Activated CD4-positive, alpha-beta memory T cell treated with anti-CD3 and anti-CD28 coated beads, Interleukin-2, amount 10 ng/mL, durations not matched to agents 7 days and 5 days (primary cell): ENCODE measurements at places on chromosomes 7 and 10. TPM values are rescaled to one million over a fixed set of nuclear protein-coding genes. Genes with fewer than 3 reads are reported as not detected.

DNA sequence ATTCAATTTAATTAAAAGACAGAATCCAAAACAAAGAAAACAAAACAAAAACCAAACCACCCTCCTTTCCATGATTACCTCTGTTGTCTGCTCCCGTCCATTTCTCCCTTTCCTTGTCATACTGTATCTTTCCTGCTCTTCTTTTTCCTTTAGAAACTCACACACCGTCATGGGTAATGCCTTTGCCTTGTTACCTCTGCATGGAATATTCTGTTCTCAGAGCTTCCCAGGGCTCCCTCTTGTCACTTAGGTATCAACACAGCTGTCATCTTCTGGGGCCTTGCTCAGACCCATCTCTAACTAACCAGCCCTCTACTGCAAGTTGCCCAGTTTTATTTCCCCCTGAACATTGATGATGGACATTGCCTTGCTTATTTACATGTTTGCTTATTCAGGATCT, 30.2 kb upstream of the GIMAP8 start:
- H3K36me3 ChIP-seq, result no peaks in the 10 kb centered on the region
- peaks cover 6% of the 10 kb centered on the region for H3K27me3 ChIP-seq
- no peak for DNase-seq
- H3K27ac ChIP-seq, result no peak overlapping the region

DNA sequence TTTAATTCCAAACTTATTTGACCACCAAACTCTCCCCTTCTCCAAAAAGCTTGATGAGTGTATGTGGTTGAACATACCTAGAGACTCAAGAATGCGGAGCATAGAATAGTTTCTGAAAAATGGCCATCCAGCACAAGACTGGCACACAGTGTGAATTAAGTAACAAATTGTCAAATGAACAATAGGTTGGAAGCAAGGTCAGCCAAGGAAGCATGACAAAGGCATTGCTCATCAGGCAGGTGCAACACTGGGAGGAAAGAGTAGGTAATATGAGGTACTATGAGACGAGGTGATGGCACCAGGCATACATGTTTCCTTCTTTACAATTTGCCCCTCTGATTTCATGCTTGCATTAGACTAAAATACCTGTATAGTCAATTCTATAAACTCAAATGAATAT, 73.7 kb downstream of the DKK1 start:
- no peak overlapping the region for H3K27ac ChIP-seq
- no peaks in the 10 kb centered on the region for H3K27me3 ChIP-seq
- H3K4me1 ChIP-seq, result no peaks in the 10 kb centered on the region
- no peak overlapping the region for H3K4me3 ChIP-seq
- H3K36me3 ChIP-seq, result no peaks in the 10 kb centered on the region

- no peak overlapping the region for H3K27ac ChIP-seq
- no peaks in the 10 kb centered on the region for H3K36me3 ChIP-seq
- H3K4me1 ChIP-seq, result no peaks in the 10 kb centered on the region
- DNase-seq, result no peak
- H3K27me3 ChIP-seq, result peaks cover 5% of the 10 kb centered on the region
- H3K4me3 ChIP-seq, result no peak overlapping the region
These were observed 90.6 kb upstream of the SKAP2 start for GRCh38 chr7:26954951-26955350.

GRCh38 chr7:1572111-1572822, 2.4 kb upstream of the PSMG3 start:
- H3K4me3 ChIP-seq, result no peak overlapping the region
- H3K27ac ChIP-seq, result no peak overlapping the region
- DNase-seq, result no peak
- H3K36me3 ChIP-seq, result peaks cover 20% of the 10 kb centered on the region

DNA sequence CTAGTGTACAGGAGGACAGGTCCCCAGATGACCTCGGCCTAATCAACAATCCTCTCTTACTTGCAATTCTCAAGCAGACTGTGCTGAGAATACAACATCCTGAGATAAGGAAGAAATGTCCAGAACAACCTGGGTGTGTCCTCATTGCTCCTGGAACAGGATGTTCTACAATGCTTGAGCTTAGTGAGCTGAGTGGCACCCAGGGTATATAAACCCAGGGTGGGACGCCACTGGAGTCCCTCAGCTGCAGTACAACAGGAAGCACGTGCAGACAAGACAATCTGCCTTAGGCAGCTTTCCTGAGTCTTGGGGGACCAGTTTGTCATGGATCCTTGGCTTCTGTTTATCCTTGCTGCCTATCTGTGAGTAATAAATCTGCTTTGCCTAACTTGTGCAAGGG, 27.7 kb upstream of the SLC25A13 start:
- no peaks in the 10 kb centered on the region for H3K4me1 ChIP-seq
- H3K4me3 ChIP-seq, result no peak overlapping the region
- H3K27ac ChIP-seq, result no peak overlapping the region
- no peaks in the 10 kb centered on the region for H3K36me3 ChIP-seq
- H3K27me3 ChIP-seq, result peaks cover 5% of the 10 kb centered on the region
- no peak for DNase-seq

- no peaks in the 10 kb centered on the region for H3K4me1 ChIP-seq
- peaks cover 6% of the 10 kb centered on the region for H3K27me3 ChIP-seq
- no peak overlapping the region for H3K27ac ChIP-seq
- no peak for DNase-seq
These were observed 7.5 kb upstream of the TBXAS1 start for GRCh38 chr7:139821349-139822105.

DNA sequence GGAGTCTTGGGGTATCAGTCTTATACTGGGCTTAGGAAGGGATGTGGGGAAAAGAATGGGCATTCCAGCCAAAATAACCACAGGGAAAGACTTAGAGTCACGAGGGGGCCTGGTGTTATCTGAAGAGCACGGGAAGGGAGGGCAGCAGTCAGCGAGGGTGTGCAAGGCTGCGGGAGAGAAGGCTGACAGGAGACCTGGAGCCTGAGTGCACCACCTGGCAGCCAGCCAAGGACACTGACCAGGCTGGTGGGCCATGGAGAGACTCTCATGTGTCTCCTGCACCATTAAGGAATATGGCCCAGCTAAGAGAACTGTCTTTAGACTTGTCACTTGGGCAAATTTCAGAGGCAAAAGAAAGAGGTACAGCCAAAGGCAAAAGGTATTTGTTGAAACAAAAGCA, 69.6 kb downstream of the PKD1L1 start:
- H3K36me3 ChIP-seq, result no peaks in the 10 kb centered on the region
- no peak for DNase-seq
- H3K4me3 ChIP-seq, result no peak overlapping the region
- no peaks in the 10 kb centered on the region for H3K4me1 ChIP-seq
- peaks cover 3% of the 10 kb centered on the region for H3K27me3 ChIP-seq

- H3K27me3 ChIP-seq, result no peaks in the 10 kb centered on the region
- H3K4me3 ChIP-seq, result no peak overlapping the region
- DNase-seq, result no peak
- H3K27ac ChIP-seq, result no peak overlapping the region
- peaks cover 1% of the 10 kb centered on the region for H3K4me1 ChIP-seq
- no peaks in the 10 kb centered on the region for H3K36me3 ChIP-seq
These were observed 35.3 kb downstream of the STK32C start for GRCh38 chr10:132272231-132272971.

GRCh38 chr7:3551536-3551935, 250.5 kb downstream of the SDK1 start:
- no peak overlapping the region for H3K4me3 ChIP-seq
- DNase-seq, result no peak
- no peaks in the 10 kb centered on the region for H3K36me3 ChIP-seq
- peaks cover 6% of the 10 kb centered on the region for H3K27me3 ChIP-seq
- H3K4me1 ChIP-seq, result no peaks in the 10 kb centered on the region

DNA sequence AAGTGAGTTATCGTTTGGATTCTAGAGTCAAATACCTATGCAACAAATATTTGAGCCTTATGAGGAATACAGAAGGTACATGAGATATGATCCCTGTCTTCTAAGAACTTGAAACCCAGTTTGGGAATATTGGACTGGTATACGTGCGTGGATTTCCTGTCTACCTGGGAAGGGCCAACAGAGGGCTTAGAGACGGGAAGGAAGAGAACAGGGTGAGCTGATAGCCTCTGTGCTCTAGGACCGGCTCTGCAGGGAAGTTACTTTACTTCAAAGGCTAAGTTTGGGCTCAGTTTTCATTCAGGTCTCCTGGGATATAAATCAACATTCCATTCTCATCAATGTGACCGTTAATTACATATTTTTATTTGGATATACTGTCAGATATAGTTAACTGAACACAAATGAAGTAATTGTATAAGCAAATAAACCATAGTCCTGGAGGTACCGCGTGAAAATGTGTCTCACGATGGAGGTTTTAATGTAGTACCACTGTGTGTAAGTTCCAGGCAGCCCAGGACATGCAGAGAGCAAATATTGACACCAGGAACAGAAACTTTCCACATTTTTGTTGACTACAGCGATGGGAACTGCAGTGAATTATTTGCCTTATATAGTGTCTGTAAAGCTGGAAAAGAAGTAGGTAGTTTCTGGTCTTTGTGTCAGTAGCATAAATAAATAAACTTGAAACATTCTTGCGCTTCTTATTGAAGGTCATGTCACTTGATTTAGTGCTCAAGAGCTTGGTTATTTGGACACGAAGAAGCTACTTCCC, 8.6 kb downstream of the CHST12 start:
- no peak overlapping the region for H3K4me3 ChIP-seq
- no peak for DNase-seq
- H3K27me3 ChIP-seq, result no peaks in the 10 kb centered on the region
- peaks cover 46% of the 10 kb centered on the region for H3K36me3 ChIP-seq
- no peak overlapping the region for H3K27ac ChIP-seq
- peaks cover 69% of the 10 kb centered on the region for H3K4me1 ChIP-seq

The BAMBI gene
- 0.23 TPM for total RNA-seq

The DMBT1 gene
- total RNA-seq, result 0.05 TPM

The KCND2 gene
- total RNA-seq, result not detected

The PRR15 gene
- not detected for total RNA-seq

The GRM3 gene
- not detected for total RNA-seq

The SMNDC1 gene
- total RNA-seq, result 40.8 TPM

The HOXA7 gene
- not detected for total RNA-seq
